Urothelium cell line (cell line): ENCODE measurements at places on chromosomes 2 and 18.
A peak's percentile ranks its signal among the peaks of the same experiment; 100 is the strongest.

GRCh38 chr2:71794611-71795010, 341.2 kb downstream of the DYSF start:
- no peak for DNase-seq

- DNase-seq: no peak
These were observed 79.9 kb downstream of the PARD3B start for GRCh38 chr2:204625135-204625534.

DNA sequence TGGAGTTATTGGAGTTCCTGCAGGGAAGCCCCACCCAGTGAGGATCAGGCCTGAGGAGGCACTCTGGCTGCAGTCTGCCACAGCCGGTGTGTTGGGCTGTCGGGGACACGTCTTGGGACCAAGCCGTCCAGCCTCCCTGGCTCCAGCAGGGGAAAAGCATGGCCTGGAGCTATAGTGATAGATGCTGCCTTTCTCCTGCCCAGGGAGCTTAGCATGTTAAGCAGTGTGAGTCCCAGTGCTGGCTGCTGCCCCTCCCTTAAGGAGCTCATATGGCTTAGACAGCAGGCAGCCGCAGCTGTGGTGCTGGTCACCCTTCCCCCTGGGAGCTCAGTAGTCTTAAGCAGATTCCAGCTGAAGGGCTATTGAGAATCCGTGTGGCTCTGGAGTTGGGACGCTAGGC, 78.9 kb downstream of the CERS6 start:
- DNase-seq: no peak

DNA sequence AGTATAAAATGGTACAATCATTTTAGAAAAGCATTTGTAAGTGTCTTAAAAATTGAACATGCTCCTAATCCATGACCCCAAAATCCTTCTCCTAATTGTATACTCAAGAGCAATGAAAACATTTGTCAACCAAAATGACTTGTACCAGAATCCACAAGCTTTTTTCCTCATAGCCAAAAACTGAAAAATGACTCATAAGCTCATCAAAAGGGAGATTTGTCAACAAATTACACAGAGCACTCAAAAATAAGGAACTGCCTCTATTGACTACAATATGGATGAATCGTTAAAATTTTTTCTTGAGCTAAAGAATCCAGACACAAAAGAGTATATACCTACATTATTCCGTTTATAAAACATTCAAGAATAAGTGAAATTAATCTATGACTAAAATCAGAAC, 544.8 kb downstream of the ARHGAP15 start:
- DNase-seq: no peak

DNA sequence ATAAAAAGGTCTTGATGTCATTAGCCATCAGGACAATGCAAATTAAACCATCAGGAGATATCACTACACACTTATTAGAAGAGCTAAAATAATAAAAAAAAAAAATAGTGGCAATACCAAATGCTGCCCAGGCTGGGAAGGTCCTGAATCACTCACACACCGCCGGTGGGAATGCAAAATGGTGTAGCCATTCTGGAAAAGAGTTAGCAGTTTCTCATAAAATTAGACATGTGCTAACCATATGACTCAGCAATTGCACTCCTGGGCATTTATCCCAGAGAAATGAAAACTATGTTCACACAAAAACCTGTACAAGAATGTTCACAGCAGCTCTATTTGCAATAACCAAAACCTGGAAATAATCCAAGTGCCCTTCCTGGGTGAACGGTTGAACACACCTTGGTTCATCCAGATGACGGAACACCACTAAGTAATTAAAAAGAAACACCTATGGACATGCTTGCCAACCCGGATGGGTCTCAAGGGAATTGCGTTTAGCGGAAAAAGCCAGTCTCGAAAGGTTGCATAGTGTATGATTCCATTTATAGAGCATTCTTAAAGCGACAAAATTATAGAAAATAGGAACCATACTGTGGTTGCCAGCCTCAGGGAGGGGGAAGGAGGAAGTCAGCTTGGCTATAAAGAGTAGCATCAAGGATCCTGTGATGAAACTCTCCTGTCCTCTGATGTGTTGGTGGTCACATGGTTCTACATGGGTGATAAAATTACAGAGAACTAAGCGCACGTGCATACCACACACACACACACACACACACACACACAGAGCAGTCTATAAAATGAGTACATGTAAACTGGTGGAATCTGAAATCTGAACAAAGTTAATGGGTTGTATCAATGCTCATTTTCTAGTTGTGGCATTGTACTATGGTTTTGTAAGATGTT, 4.6 kb downstream of the MBP start:
- DNase-seq: peak; percentile 59

GRCh38 chr2:121075006-121075551, 209.9 kb downstream of the TFCP2L1 start:
- DNase-seq: peak; percentile 67

DNA sequence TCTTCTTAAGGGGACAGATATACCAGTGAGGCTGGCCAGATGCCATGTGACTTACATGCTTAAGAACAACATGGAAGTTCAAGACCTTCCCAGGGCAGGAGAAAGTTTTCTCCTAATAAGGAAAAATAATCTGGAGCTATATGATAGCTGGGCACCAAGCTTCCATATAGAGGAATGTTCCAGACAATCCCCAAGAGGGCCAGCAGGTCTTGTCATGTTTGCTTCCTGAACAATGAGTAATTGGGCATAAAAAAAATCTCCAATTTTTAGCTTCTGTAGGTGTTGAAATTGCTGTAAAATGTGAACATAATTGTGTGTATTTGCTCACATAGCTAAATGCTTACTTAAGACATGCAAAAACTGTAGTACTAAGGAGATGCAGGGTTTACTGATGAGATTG, 809.5 kb upstream of the PIK3C3 start:
- DNase-seq: no peak

- DNase-seq: no peak
These were observed 114.0 kb upstream of the STON1 start for GRCh38 chr2:48415836-48416515.

DNA sequence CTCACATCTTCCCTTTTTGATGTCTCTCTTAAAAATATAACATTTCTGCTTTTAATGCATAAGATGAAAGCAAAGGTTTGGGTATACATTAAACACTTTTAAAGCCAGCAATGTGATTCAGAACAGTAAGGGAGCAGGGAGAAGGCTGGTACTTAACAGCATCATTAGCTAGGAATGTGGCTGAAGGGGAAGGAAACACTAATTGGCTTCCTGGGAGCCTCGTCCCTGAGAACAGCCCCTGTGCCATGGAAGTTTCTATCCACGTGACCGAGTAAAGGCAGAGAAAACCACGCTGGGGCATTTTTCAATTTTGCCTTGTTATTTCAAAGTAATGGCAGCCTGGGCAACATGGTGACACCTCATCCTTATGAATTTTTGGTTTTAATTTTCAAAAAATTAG, 109.2 kb upstream of the GPC1 start:
- DNase-seq: no peak

GRCh38 chr2:72156872-72157271, 9.2 kb upstream of the CYP26B1 start:
- DNase-seq: no peak

- DNase-seq: no peak
These were observed 6.1 kb downstream of the MAB21L4 start for GRCh38 chr2:240889601-240890560.

DNA sequence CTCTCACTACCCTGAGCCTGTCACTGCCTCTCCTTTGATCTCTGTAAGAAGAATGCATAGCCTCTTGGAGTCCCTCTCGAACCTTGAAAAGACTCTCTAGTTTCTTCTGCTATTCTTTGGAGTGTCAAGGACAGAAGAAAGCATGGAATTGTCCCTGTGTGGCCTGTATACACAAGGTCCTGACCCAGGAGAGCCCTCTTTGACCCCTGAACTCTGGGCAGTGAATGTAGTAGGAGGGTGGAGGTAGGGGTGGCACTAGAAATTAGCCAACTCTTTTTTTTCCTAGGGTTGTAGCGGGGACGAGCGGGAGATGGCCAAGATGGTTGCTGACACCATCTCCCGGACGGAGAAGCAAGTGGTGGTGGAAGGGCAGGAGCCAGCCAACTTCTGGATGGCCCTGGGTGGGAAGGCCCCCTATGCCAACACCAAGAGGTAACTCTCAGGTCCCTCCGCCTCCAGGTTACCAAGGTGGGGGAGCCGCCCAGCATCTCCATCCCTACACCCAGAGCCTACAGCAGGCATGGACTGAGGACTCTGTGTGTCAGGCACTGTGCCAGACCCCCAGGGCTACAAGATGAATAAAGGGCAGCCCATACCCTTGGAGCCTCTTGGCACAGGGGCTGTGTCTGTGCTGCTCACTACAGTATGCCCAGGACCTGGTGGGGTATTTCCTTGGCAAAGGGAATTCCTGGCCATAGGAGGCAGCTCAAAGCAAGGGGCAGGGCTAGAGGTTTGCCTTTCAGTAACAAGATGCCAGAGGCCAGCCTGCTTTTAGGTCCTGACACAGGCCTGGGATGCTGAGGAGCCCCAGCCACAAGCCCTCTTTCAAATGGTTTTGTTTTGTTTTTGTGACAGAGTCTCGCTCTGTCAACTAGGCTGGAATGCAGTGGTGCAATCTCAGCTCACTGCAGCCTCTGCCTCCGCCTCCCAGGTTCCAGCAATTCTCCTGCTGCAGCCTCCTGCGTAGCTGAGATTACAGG, 16.4 kb downstream of the VIL1 start:
- DNase-seq: no peak

DNA sequence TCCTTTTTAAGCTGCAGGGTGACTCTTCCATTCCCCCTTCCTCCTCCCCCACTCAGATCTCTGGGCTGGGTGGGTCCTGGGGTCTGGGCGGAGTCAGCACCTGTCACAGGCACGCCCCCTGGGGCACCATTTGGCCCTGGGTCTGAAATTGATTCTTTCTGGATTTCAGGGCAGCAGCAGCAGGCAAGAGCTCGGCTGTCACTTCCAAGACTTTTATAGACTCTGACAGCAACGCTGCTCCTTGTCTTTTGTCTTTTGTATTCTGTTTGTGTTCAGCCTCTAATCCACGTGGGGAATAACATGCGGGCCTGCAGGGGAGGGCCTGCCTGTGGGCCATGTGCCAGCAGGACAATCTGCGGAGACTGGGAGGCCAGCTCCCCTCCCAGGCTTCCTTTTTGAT, 3.9 kb downstream of the BOD1L2 start:
- DNase-seq: no peak

DNA sequence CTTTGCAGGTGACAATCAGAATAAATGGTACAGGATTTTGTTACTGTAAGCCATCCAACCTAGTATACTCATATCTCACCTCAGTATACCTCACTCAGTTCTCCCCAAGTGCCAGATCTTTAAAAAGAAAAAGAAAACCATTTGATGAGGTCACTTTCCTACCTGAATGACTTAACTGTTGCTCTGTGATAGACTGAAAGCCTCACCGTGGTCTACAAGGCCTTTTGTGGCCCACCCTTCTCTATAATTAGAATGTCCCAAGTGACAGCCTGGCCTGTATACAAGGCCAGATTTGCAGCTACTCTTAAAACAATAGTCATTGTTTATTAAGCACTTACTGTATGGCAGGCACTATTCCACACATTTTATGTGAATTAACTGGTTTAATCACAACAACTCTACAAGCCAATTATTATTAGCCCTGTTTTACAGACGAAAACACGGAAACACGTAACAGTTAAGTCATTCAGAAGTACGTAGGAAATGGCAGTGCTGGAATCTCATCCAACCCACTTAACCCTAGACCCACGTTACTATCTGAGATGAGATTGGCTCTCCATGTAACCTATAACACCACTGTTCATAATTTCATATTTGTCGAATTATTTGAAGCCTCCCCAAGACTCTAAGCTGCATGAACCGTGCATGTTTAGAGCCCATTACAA, 28.3 kb downstream of the PKP4 start:
- DNase-seq: no peak

DNA sequence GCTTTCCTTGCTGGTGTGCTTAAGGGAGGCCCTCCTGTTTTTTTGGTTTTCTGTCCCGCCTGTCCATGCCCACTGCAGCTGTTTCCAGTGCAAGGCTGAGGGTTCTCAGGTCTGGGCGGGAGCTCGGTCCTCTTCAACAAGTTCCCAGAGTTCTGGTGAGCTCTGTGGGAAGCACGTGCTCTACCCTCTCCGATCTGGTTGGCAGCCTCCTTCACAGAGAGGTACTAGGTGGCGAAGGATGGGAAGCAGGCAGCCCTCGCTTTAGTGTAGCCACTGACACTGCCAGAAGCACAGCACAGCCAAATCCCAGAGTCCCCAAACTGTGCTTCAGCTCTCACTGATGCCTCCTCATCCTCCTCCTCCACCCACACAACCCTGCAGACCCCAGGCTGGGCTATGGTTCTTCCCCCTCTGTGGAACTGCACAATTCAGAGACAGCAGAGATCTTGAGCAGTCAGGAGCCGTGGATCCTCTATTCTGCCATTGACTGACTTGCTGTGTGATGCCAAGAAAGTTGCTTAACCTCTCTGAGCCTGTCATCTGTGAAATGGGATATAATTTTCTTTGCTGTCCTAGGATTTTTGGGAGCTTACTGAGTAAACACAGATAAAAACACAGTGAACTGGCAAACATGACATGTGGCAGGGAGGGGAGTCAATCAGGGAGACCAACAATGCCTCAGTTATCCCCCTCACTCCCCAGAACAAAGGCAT, 157.3 kb downstream of the MSH2 start:
- DNase-seq: no peak

GRCh38 chr2:191376981-191377629, 131.9 kb downstream of the MYO1B start:
- peak; percentile 88 for DNase-seq

DNA sequence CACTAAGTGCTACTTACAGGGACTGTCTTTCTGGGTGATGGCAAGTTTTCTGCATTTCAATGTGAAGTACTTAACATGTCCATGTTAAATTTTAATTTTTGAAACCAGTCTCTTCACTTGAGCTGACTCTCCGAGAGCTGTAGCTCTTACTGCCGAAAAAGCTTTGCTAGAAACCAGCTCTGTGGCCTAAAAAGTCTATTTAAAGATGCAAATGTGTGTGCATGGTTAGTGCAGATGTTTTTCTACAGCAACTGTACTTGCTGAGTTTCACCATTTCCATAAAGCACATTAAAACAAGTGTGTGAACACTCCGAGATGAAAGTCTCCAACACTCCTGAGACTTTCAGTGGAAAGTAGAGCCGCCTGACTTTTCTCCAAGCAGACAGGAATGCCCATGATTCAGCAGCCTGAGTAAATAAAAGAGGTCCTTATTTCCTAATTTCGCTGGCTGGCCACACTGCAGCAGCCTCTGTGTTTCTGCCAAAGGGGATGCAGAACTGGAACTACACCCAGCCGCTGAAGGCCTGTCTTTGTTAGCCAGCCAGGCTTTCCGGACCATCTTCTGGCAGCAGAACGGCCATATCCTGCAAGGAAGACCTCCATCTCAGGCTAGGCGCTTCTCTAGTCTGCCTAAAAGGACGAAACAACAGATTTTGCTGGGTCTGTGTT, 121.2 kb downstream of the ZNF521 start:
- DNase-seq: peak; percentile 1

- no peak for DNase-seq
These were observed 66.3 kb downstream of the NCKAP1 start for GRCh38 chr2:182971820-182972547.
